Thoracic aorta (tissue), 2 donors: ENCODE measurements at places on chromosomes 5 and 9. TPM values are rescaled to one million over a fixed set of nuclear protein-coding genes. Genes with fewer than 3 reads are reported as not detected.

DNA sequence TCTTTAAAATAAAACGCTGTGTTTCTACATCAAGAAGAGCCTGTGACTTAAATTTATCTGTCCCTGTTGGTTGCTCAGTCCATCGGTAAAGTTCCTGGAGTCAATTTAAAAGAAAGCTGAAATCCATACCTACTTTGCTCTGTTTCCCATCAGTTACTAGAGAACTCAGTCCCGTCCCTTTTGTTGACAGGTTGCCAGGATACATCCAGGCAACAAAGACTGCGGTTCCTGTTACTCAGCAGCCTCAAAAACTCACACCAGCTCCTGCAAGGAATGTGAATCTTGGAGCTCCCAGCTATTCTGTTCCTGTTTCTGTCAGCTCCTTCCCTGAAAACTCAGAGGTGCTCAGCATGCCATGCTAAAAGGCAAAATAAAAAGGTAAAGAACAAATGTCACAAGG is at the start of gene ZNF474:
Gene ZNF474 (plus strand): TSS at position 241 of the 400 bp plus-strand sequence. CDS start 22,445 bp downstream, outside the sequence.
- H3K4me1 ChIP-seq = peaks cover 5% of the 10 kb centered on the region
- no peak within 1 kb of the TSS for H3K27ac ChIP-seq
- H3K4me3 ChIP-seq = no peak within 1 kb of the TSS
- no peaks in the 10 kb centered on the region for H3K27me3 ChIP-seq
- H3K36me3 ChIP-seq = no peaks in the 10 kb centered on the region

The CCDC180 gene
- 9.7 TPM for total RNA-seq

DNA sequence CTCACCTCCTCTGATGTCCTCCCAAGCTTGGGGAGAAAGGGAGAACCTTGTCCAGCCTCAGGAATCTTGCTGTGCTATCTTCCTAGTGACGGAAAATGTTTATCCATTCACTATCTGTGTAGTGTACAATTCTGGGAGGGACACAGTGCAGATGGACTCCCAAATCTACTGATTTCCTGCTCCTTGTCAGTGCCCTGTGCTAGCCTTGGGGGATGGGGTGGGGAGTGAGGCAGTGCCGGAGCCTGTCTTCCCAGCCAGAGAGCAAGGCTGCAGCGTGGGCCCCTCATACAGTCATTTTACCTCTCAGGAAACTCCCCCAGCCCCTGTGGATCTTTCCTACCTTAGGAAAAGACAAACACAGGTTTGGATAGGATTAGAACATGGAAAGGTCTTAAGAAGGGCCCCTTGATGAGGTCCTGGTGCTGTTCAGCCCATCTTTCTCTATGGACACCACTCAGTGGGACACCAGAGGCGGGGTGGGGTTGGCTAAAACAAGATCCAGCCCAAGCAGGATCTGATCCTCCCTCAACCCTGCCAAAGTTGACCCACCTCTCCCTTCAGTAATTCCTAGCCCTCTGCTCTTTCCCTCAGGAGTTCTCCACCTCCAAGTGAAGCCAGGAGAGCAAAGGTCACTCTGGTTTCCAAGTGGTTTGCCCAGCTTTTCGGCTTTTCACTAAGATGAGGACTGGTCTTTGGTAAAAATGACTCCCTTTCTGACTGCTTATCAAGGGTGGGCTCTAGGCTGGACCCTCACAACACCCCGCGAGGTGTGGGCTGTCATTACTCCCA is 3.4 kb downstream of the DOLK start:
- peaks cover 38% of the 10 kb centered on the region for H3K4me1 ChIP-seq
- H3K4me3 ChIP-seq = no peak overlapping the region
- no peak for DNase-seq
- H3K27me3 ChIP-seq = no peaks in the 10 kb centered on the region
- no peak overlapping the region for H3K27ac ChIP-seq
- H3K36me3 ChIP-seq = peaks cover 3% of the 10 kb centered on the region

DNA sequence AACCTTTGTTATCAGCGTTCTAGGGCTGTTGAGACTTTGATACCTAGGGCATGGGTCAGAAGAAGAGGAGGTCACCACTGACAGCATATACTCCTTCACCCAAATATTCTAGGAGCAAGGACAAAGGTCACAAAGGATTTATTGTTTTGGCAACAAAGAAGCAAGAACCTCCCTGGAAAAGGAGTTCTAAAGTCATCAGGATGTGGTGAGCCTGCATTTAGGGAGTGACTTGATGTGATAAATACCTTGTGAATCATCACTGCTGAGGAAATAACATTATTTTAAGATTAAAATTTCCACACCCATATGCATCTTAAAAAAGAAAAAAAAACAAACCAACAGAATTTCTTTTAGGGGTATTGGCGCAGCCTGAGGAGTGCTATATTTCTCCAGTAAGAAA is 13.9 kb downstream of the IFNA1 start:
- H3K27me3 ChIP-seq = no peaks in the 10 kb centered on the region
- H3K36me3 ChIP-seq = no peaks in the 10 kb centered on the region
- no peak overlapping the region for H3K27ac ChIP-seq
- DNase-seq = no peak
- H3K4me3 ChIP-seq = no peak overlapping the region
- H3K4me1 ChIP-seq = no peaks in the 10 kb centered on the region

GRCh38 chr5:128671943-128672342 is 133.9 kb upstream of the FBN2 start:
- no peaks in the 10 kb centered on the region for H3K27me3 ChIP-seq
- no peak for DNase-seq
- no peaks in the 10 kb centered on the region for H3K4me1 ChIP-seq
- H3K27ac ChIP-seq = no peak overlapping the region

DNA sequence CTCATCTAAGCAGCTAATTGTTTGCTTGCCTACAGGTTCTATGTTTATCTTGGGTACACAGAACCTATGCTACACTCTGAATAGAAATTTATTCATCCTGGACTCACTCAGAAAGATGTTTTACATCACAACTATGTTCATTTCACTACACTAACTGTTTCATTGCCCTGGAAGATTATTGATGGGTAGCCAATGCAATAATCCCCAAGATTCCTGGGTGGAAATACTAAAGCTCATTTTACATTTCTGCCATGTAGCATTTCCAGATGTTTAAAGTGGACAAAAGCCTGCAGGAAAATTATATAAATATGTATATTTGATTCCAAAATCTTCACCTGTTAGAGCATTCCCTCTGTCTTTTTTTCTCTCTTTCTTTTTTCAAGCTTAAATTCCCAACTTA is 51.9 kb upstream of the IL7R start:
- no peak for DNase-seq
- H3K4me1 ChIP-seq = no peaks in the 10 kb centered on the region
- H3K36me3 ChIP-seq = no peaks in the 10 kb centered on the region
- no peaks in the 10 kb centered on the region for H3K27me3 ChIP-seq
- no peak overlapping the region for H3K4me3 ChIP-seq
- H3K27ac ChIP-seq = no peak overlapping the region

DNA sequence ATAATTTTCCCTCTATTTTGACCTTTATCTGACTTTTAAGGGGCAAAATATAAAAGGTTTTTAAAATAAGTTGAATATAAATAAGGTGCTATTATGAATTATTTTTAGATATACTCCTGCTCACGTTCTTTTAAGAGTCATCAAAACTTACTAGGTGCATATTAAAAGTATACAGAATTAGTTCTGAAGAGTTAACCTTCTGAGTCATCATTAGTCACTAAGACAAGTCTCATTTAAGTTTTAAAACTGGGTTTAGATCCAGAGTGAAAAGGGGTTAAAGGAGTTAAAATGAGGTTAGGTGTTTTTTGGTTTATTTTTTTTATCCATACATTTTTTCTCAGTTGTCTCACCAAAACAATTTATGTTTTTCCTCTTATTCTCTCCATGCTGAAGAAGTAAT is 41.7 kb downstream of the SMIM15 start:
- no peak overlapping the region for H3K4me3 ChIP-seq
- no peaks in the 10 kb centered on the region for H3K27me3 ChIP-seq
- no peak overlapping the region for H3K27ac ChIP-seq
- H3K4me1 ChIP-seq = no peaks in the 10 kb centered on the region
- no peaks in the 10 kb centered on the region for H3K36me3 ChIP-seq
- no peak for DNase-seq

The CAAP1 gene
- 19.0 TPM for total RNA-seq

The MLANA gene
- not detected for total RNA-seq

DNA sequence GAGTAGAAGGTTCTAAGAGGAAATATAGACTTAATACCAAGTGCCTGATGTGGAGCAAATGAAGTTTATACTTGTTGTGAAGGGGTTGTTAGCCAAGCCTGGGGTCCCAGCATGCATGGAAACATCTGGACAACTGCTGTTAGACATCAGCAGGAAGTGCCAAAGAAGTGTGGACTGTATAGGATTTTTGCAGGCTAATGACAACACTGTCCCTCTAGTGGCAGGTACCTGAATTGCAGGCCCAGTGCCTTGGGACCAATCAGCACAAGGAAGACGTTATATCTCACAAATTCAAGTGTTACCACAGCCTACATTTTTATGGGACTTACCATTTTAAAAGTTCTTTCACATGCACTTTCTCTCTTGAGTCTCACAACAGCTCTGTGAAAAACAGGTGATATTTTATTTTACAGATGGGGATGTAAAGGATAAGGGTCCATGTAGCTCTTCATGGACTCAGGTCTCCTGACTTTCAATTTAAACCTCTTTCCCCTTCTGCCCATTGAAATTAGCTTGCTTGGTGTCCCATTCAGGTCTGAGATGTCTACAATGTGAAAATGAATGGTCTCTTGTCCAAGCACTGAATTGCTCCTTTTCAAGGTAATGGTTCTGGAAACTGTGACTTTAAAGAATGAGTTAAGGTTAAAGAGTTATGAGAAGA is 89.0 kb upstream of the MAP1B start:
- no peaks in the 10 kb centered on the region for H3K27me3 ChIP-seq
- no peaks in the 10 kb centered on the region for H3K36me3 ChIP-seq
- no peak overlapping the region for H3K27ac ChIP-seq
- H3K4me3 ChIP-seq = no peak overlapping the region
- peaks cover 6% of the 10 kb centered on the region for H3K4me1 ChIP-seq

The POU5F2 gene
- 4.6 TPM for total RNA-seq

- no peak overlapping the region for H3K4me3 ChIP-seq
- no peaks in the 10 kb centered on the region for H3K27me3 ChIP-seq
- no peak overlapping the region for H3K27ac ChIP-seq
- no peaks in the 10 kb centered on the region for H3K36me3 ChIP-seq
Measured at GRCh38 chr9:93154293-93154903, 20.3 kb upstream of the NINJ1 start.

DNA sequence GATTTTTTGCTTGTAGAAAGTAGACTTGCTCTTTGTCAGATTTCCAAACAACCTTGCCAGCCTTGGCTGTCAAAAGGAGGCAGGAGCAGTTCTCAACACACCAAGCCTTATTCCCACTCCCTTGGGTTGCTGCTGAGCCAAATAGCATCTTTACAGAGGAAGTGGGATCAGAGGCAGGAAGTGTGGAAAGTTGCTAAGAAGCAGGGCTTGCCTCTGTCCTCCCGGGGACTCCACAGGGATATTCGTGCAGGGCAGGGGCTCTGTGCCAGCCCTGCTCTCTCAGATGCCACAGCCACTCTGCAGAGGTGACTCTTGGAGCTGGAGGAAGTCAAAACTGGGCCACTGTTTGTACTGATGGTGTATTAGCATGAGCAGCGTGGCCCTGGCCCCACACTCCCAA is 24.3 kb downstream of the PTPDC1 start:
- H3K27ac ChIP-seq = peak overlapping the region; percentile 74
- no peak for DNase-seq
- no peaks in the 10 kb centered on the region for H3K27me3 ChIP-seq
- H3K4me1 ChIP-seq = peaks cover 14% of the 10 kb centered on the region
- no peaks in the 10 kb centered on the region for H3K36me3 ChIP-seq

DNA sequence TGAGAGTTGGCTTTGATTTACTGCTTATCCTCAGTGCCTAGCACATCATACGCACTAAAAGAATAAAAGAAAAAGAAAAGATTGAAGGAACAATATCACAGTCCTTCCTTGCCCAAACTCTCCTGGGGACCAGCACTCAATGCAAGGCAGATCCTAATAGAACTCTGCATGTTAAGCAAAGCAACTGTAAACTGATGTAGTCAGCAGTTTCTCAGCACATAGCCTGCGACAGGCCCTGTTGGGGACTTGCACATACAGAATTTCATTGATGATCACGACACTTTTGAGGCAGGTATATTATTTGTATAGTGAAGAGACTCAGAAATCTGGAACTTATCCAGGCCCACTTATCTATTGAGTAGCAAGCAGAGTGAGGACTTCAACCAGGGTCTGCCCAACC is 15.4 kb downstream of the NIPAL4 start:
- no peak for DNase-seq
- H3K36me3 ChIP-seq = no peaks in the 10 kb centered on the region

GRCh38 chr5:158736150-158736870 is 363.4 kb downstream of the EBF1 start:
- H3K4me1 ChIP-seq = peaks cover 36% of the 10 kb centered on the region
- H3K4me3 ChIP-seq = peak overlapping the region; percentile 43
- no peaks in the 10 kb centered on the region for H3K36me3 ChIP-seq
- H3K27ac ChIP-seq = peak overlapping the region; percentile 39
- no peak for DNase-seq

The DNAJC18 gene
- total RNA-seq = 6.9 TPM

The MEIKIN gene
- total RNA-seq = not detected

DNA sequence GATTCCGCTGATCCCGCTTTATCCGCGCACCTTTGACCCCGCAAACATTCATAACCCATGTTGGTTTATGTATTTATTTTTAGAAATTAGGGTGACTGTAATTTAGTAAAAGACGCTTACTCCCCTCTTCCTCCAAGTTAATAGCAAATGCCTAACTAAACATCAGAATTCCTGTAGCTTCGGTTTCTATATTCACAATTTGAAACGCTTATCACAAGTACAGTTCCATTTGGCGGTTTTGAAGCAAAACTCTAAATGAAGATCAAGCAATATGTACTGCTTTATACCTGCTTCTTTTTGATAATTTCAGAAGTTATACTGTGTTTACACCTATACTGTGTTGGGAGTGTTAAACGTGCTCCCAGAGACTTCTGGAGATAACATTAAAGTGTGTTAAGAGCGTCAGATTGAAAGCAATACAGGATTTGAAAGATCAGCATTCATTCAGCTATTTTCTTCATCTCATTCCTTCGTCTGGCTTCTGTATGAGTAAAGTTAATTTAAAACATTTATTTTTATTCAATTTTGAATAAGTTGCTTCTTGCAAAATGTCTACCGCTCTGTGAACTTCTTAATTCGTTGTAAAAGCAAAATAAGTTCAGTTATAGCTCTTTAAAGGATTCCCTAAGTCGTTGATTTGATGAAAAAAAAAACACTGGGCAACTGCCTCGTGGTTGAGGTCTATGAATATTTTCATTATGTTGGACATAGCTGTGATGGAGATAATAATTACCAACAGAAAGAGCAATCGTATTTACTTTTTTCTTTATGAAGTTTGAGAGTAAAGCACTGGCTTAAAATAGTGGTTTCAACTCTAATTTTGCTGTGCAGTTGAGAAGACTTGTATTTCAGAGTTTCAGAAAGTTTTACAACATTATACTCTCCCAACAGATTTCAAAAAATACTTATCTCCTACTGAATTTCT is 2.5 kb downstream of the PRDM6 start:
- no peak for DNase-seq
- H3K27me3 ChIP-seq = no peaks in the 10 kb centered on the region
- peak overlapping the region; percentile 93 for H3K4me3 ChIP-seq
- no peaks in the 10 kb centered on the region for H3K4me1 ChIP-seq
- no peaks in the 10 kb centered on the region for H3K36me3 ChIP-seq

The ANXA2R gene
- total RNA-seq = 5.3 TPM

The ACTBL2 gene
- total RNA-seq = not detected

GRCh38 chr9:121259498-121259897 is 8.5 kb upstream of the GSN start:
- DNase-seq = no peak
- no peaks in the 10 kb centered on the region for H3K27me3 ChIP-seq
- H3K4me3 ChIP-seq = no peak overlapping the region
- peaks cover 4% of the 10 kb centered on the region for H3K4me1 ChIP-seq
